ENCODE measurements at places on chromosomes 16 and 17.
A peak's percentile ranks its signal among the peaks of the same experiment; 100 is the strongest.

- H3K36me3 ChIP-seq: peaks cover 12% of the 10 kb centered on the region
- no peaks in the 10 kb centered on the region for H3K27me3 ChIP-seq
- no peak for DNase-seq
- H3K27ac ChIP-seq: no peak overlapping the region
- peaks cover 25% of the 10 kb centered on the region for H3K4me1 ChIP-seq
These were observed 4.6 kb downstream of the KIFC3 start for GRCh38 chr16:57797526-57798266.

GRCh38 chr17:73365301-73365874, 53.6 kb upstream of the CDC42EP4 start:
- DNase-seq: no peak
- H3K27ac ChIP-seq: peak overlapping the region; percentile 70
- peaks cover 4% of the 10 kb centered on the region for H3K4me1 ChIP-seq
- H3K36me3 ChIP-seq: no peaks in the 10 kb centered on the region
- no peak overlapping the region for H3K4me3 ChIP-seq

DNA sequence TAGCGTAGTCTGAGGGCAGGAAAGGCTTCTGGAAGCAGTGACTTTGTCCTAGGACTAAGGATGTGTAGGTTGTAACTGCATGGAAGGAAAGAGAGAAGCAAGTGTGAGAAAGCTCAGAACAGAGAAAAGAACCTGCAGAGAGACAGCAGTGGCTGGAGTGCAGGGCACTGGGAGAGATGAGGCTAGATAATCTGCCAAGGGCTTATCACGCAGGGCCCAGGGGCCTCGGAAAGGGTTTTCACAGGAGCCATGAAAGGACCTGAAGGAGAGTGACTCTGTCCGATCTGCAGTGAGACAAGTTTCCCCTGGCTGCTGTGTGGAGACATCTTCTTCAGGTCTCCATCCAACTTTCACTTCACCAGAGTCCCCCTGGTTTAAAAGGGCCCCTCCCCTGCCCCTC, 7.1 kb upstream of the SRCAP start:
- no peak overlapping the region for H3K4me3 ChIP-seq
- H3K36me3 ChIP-seq: no peaks in the 10 kb centered on the region
- no peaks in the 10 kb centered on the region for H3K27me3 ChIP-seq
- H3K4me1 ChIP-seq: peaks cover 29% of the 10 kb centered on the region
- no peak overlapping the region for H3K27ac ChIP-seq

- peak overlapping the region; percentile 54 for H3K27ac ChIP-seq
- no peaks in the 10 kb centered on the region for H3K27me3 ChIP-seq
- H3K4me1 ChIP-seq: peaks cover 5% of the 10 kb centered on the region
- H3K4me3 ChIP-seq: no peak overlapping the region
These were observed 8.9 kb upstream of the LGALS9 start for GRCh38 chr17:27621942-27622559.

DNA sequence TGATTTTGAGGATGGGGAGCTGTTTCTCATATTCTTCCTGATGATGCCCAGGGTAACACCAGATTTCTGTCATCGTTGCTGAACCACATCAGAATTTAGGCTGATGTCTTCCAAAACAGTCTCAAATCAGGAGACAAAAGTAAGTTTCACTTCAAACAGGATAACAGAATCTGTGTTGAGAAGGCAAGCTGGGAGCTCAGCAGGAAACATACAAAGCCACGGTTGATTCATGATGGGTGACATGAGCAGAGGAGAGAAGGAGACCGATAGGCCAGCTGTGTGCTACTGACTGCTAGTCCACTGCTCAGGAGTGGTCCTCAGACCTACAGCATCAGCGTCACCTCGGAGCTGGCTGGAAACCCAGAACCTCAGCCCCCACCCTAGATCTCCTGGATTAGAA, 62.9 kb upstream of the RCVRN start:
- peaks cover 32% of the 10 kb centered on the region for H3K4me1 ChIP-seq
- H3K27me3 ChIP-seq: no peaks in the 10 kb centered on the region
- no peak overlapping the region for H3K27ac ChIP-seq
- peak; percentile 33 for DNase-seq

DNA sequence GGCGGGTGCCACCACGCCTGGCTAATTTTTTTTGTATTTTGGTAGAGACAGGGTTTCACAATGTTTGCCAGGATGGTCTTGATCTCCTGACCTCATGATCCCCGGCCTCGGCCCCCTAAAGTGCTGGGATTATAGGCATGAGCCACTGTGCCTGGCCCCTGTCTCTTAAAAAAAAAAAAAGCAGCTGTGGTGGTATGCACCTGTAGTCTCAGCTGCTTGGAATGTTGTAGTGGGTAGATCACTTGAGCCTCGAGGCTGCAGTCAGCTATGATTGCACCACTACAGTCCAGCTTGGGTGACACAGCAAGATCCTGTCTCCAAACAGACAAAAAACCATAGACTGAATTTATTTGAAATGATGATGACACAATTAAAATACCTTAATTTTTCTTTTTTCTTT, 24.3 kb downstream of the CDK12 start:
- no peak overlapping the region for H3K4me3 ChIP-seq
- no peaks in the 10 kb centered on the region for H3K4me1 ChIP-seq
- peaks cover 12% of the 10 kb centered on the region for H3K36me3 ChIP-seq
- H3K27ac ChIP-seq: no peak overlapping the region

- no peaks in the 10 kb centered on the region for H3K27me3 ChIP-seq
- H3K27ac ChIP-seq: no peak overlapping the region
- H3K4me3 ChIP-seq: no peak overlapping the region
- H3K4me1 ChIP-seq: peaks cover 80% of the 10 kb centered on the region
- H3K36me3 ChIP-seq: no peaks in the 10 kb centered on the region
These were observed 25.1 kb downstream of the KSR1 start for GRCh38 chr17:27481327-27481726.

DNA sequence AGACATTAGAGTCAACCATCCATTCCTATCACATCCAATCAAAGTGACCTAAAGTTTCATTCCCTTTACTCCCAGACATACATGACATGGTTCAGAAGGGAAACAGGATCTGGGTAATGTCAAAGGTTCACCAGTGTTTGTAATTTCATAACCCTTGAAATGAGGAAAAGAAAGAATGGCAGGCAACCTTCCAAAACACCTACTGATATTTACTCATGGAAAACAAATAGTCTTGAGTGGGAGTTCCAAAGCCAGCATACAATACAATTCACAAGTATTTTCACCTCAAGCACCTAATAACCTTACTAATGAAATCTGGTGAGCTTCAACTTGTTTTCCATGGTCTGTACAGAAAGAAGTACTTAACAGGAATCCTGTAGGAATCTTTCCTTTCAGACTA, 72.5 kb upstream of the AXIN2 start:
- no peaks in the 10 kb centered on the region for H3K27me3 ChIP-seq
- no peak overlapping the region for H3K4me3 ChIP-seq
- no peaks in the 10 kb centered on the region for H3K4me1 ChIP-seq
- DNase-seq: no peak
- H3K36me3 ChIP-seq: no peaks in the 10 kb centered on the region

- peaks cover 5% of the 10 kb centered on the region for H3K4me1 ChIP-seq
- no peak for DNase-seq
- H3K4me3 ChIP-seq: no peak overlapping the region
- H3K27ac ChIP-seq: no peak overlapping the region
- H3K27me3 ChIP-seq: no peaks in the 10 kb centered on the region
- H3K36me3 ChIP-seq: no peaks in the 10 kb centered on the region
These were observed 151.5 kb downstream of the LGALS9B start for GRCh38 chr17:20315821-20316220.

GRCh38 chr17:48177816-48178215, 70.2 kb downstream of the SNX11 start:
- no peaks in the 10 kb centered on the region for H3K4me1 ChIP-seq
- no peaks in the 10 kb centered on the region for H3K27me3 ChIP-seq
- H3K4me3 ChIP-seq: no peak overlapping the region
- DNase-seq: no peak

DNA sequence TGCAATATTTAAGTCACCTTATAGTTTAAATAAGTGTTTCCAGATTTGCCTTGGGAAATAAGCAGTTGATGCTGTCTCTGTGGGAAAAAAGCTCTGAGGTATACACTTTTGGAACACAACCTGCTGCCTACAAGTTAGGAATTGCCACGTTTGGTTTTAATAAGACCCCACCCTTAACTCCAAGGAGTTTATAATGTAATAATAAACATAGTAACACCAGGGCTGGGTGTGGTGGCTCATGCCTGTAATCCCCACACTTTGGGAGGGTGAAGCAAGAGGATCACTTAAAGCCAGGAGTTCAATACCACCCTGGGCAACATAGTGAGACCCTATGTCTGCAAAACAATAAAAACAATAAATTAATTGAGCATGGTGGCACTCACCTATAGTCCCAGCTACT, 15.9 kb upstream of the SMG1 start:
- H3K4me1 ChIP-seq: no peaks in the 10 kb centered on the region
- H3K27ac ChIP-seq: no peak overlapping the region
- H3K4me3 ChIP-seq: no peak overlapping the region

DNA sequence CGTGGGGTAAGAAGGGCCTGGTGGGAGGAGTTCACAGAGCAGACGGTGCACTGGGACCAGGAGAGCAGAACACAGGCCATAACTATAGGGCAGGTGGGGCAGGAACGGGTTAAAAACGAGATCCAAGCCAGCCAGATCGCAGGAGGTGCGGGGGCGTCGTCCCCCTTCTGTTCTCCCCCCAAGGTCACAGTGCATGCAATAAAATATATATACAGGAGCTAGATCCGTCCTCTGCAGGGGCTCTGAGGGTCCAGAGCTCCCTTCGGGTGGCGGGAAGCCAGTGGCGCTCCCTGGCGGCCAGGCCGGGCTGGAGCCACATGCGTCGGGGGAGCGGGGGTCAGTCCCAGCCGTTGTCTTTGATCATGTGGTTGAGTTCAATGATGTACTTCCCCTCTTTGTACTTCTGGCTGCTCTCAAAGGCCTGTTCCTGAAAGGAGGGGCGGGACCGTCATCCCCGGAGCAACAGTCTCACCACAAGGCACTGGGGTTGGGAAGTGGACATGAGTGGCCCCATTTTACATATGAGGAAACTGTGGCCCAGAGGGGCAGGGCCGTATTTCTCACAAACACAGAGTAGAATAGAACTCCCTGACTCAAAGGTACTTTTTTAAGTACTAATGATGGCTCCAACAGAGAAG, 768 bp upstream of the TBX6 start:
- peaks cover 69% of the 10 kb centered on the region for H3K4me1 ChIP-seq
- peak overlapping the region; percentile 97 for H3K27ac ChIP-seq
- peak; percentile 96 for DNase-seq
- peaks cover 18% of the 10 kb centered on the region for H3K36me3 ChIP-seq
- no peaks in the 10 kb centered on the region for H3K27me3 ChIP-seq

DNA sequence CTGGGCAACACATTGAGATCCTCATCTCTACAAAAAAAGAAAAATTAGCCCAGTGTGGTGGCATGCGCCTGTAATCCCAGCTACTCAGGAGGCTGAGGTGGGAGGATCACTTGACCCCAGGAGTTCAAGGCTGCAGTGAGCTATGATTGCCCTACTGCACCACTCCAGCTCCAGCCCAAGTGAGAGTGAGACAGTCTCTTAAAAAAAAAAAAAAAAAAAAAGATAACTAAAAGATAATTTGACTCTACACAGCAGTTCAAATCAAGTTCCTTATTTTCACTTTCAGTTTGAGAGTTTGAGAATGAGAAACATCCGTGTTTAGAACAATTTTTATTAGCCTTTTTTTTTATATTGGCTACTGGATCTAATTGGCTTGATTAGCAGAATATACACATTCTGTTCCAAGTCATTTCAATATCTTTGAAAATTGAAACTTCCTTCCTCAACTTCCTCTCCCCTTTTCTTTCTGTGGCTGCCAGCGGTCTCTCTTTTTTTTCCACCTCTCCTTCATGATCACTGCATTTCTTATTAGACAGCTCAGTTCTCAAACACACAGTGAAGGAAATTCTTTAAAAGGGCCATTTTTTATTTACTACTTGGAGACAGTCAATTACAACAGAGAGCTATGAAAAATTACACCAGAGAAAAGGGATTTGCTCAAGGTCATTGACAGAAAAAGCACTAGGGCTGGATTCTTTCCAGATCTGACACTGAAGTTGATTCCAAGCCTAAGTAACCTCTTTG, 4.5 kb upstream of the ACSF2 start:
- H3K36me3 ChIP-seq: no peaks in the 10 kb centered on the region
- DNase-seq: no peak
- H3K4me3 ChIP-seq: peak overlapping the region; percentile 48

- no peak for DNase-seq
- no peaks in the 10 kb centered on the region for H3K36me3 ChIP-seq
- peaks cover 12% of the 10 kb centered on the region for H3K4me1 ChIP-seq
- H3K27me3 ChIP-seq: no peaks in the 10 kb centered on the region
- no peak overlapping the region for H3K27ac ChIP-seq
These were observed 115.6 kb downstream of the SDK2 start for GRCh38 chr17:73528679-73529078.

GRCh38 chr17:48592577-48592976, 1.0 kb downstream of the HOXB5 start:
- no peaks in the 10 kb centered on the region for H3K36me3 ChIP-seq
- DNase-seq: no peak
- peak overlapping the region; percentile 85 for H3K27ac ChIP-seq
- peaks cover 96% of the 10 kb centered on the region for H3K27me3 ChIP-seq

- peaks cover 16% of the 10 kb centered on the region for H3K36me3 ChIP-seq
- peak overlapping the region; percentile 90 for H3K4me3 ChIP-seq
These were observed 610 bp downstream of the PIK3R5 start for GRCh38 chr17:8964801-8965393.

DNA sequence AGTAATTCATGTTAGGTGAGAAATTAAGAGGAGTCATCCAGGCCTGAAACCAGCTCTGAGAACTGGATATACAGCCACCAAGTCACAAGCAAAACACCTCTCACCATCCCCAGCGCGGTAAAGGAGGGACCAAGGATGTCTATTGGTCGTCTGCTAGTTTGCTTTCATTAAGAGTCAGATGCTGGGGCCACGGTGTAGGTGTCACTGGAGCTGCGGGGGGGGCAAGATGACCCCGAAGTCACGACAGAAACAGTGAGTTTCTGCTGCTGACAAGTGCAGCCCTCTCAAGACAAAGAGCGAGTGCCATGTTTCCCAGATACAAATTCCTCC, 790 bp downstream of the NCBP3 start:
- H3K27ac ChIP-seq: peak overlapping the region; percentile 87
- H3K4me1 ChIP-seq: peaks cover 24% of the 10 kb centered on the region
- no peaks in the 10 kb centered on the region for H3K27me3 ChIP-seq
- no peak for DNase-seq

DNA sequence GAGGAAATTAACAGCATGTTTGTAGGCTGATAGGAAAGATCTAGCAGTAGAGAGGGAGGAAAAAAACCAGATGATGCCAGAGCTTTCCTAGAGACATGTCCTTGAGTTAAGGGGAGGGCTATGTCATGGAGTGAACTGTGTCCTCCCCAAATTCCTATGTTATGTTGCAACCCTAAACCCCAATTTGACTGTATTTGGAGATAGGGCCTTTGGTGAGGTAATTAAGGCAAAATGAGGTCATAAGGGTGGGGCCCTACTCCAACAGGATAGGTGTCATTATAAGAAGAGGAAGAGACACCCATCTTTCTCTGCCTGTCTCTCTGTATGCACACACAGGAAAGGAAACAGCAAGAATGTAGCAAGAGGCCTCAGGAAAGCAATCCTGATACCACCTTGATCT, 195.3 kb upstream of the AXIN2 start:
- no peaks in the 10 kb centered on the region for H3K36me3 ChIP-seq
- no peak overlapping the region for H3K4me3 ChIP-seq
- H3K27me3 ChIP-seq: no peaks in the 10 kb centered on the region
- no peak for DNase-seq

Measured in spleen (tissue), 13 donors.